ENCODE measurements at places on chromosomes 2 and 18.

- DNase-seq = no peak
These were observed 15.9 kb downstream of the C2orf74 start for GRCh38 chr2:61177727-61178549.

DNA sequence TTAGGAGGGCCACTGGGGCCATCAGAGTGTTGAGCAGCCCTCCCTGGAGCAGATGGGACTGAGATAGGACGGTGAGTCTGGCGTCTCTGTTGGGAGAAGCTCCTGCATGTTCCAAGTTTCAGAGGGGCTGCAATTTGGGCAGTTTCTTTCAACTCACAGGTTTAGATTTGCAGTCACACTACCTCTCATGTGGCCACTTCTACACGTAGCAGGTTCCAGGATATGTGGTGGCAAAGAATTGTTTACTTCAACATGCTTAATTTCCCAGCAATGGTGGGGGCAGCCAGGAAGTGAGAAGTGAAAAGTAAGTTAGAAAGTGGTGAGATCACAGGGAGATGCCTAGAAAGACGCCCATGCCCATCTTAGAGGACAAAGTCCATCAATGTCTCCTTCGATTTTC, 9.3 kb downstream of the NCK2 start:
- no peak for DNase-seq

GRCh38 chr2:112216167-112216566, 38.7 kb downstream of the ZC3H8 start:
- DNase-seq = no peak

- no peak for DNase-seq
These were observed 274.7 kb downstream of the TWIST2 start for GRCh38 chr2:239122421-239123110.

- no peak for DNase-seq
These were observed 43.1 kb downstream of the VSNL1 start for GRCh38 chr2:17583646-17584045.

GRCh38 chr2:119253114-119253702, 29.6 kb downstream of the STEAP3 start:
- no peak for DNase-seq

Data from NCI-H1105 (cell line).